ENCODE measurements at places on chromosomes 2 and 18.

- DNase-seq: no peak
These were observed 929 bp upstream of the CREG2 start for GRCh38 chr2:101388232-101388631.

DNA sequence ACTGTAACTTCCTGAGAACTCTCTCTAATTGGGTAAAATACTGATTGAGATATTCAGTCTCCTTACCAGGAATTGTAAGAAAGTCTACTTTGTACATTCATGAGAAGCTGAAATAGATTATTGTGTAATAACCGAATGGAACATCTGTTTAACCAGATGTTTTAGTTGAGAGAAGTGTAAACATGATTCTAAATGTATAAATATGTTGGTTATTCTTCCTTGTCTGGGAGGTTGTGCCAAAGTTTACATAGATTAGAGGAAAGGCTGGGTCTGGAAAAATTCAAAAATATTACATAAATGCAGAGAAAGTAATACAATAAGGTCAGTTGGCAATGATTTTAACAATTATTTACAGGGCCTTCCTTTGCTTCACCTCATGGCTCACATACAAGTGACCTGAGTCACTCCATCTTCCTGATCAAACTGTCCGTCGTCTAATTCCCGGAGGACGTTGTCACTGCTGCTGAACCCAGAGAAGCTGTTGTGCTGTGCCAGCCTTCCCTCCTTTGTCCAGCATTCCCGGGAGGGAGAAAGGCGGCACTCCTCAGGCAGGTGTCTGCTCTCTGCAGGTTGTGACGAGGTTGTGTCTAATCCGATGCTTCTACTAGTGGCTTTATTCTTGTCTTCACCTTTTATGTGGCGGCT, 55.9 kb downstream of the MOB4 start:
- no peak for DNase-seq

GRCh38 chr2:171762879-171763573, 75.8 kb downstream of the DYNC1I2 start:
- no peak for DNase-seq

DNA sequence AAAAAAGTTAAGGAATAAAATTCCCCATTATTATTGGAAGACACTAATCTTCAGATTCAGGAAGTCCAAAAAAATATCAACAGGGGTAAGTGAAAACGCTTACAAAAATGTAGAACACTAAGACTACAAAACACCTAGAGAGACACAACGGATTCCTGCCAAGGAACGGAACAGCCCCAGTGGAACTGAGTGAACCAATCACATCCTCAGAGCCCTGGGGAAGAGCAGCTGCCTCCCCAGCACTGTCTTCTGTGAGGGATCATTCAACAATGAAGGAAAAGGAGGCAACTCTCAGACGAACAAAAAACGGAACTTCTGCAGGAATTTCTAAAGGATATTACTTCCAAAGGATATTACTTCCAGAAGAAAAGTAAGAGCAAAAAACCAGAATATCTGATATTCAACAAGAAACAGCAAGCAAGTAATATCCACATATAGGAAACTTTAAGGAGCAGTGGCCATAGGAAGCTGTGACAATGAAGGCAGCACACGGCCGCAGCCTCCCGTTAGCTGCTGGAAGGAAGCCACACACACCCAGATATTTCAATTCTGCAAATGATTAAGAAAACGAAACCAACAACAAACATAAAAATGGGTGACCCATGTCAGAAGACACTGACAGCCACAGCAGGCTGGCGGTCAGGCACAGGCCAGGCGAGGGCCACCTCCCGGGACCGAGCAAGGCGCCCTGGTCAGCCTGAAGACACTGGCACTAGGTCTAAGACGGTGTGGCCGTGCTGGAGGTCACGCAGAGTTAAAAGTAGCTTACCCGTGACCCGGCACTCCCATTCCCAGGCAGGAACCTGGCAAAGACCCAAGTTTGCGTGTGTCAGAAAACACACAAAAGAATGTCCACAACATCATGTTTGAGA, 81.8 kb downstream of the HDAC4 start:
- no peak for DNase-seq

DNA sequence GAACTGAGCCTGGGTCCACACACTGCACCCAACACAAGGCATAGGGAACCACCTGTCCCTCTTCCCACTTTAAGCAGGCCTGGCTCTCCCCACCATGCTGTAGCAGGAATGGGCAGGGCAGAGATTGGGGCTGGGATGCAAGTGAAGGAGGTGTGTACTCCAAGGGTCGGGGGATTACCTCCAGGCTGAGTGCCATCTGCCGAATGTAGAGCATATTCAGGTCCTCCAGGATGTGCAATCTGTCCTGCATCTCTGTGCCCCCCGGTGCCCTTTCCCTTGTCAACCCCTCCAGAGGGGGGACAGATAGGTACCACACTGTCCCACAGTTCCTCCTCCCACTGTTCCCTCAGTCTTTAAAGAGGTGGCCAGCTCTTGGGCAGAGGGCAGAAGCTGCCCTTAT, 2.4 kb downstream of the RTKN start:
- DNase-seq: no peak

DNA sequence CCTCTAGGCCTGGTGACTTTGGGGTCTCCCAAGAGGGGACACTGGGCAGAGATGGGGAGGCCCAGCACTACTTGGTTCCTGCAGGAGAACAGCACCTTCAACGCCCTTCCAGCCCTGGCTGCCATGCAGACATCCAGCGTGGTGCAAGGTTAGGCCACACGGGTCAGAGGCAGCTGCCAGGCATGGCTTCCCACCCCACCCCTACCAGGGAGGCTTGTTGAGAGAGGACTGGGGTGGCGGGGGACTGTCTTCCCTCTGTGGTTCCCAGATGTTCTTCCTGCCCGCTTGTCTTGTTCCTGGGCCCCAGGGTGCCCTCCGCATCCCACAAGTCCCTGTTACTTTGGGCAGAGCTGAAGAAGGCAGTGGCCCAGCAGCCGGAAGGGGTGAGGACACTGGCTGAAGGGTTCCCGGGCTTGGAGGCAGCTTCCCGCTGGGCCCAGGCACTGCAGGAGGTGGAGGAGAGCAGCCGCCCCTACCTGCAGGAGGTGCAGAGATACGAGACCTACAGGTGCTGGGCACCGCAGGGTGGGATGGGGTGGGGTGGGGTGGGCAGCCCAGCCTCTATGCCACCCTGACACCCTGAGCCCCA, 4.5 kb downstream of the PROM2 start:
- no peak for DNase-seq

GRCh38 chr18:58527285-58527951, 101.5 kb downstream of the ALPK2 start:
- no peak for DNase-seq

DNA sequence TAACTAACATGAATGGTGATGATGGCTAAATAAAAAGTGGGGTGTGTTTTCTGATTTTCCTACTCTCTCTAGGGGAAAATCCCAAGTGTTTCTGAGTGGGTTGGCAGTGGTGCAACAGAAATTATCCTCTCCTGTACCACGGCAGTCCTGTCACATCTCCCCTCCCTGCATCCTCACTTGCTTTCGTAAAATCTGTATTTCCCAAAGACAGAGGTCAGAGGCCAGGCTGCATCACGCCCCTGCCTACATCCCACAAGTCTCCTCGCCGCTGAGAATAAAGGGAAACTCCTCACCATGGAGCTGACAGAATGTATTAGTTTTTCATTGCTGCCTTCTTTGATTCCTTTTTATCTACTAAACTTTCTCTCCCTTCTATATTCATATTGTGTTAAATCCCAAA, 13.1 kb downstream of the FBLN7 start:
- DNase-seq: no peak

DNA sequence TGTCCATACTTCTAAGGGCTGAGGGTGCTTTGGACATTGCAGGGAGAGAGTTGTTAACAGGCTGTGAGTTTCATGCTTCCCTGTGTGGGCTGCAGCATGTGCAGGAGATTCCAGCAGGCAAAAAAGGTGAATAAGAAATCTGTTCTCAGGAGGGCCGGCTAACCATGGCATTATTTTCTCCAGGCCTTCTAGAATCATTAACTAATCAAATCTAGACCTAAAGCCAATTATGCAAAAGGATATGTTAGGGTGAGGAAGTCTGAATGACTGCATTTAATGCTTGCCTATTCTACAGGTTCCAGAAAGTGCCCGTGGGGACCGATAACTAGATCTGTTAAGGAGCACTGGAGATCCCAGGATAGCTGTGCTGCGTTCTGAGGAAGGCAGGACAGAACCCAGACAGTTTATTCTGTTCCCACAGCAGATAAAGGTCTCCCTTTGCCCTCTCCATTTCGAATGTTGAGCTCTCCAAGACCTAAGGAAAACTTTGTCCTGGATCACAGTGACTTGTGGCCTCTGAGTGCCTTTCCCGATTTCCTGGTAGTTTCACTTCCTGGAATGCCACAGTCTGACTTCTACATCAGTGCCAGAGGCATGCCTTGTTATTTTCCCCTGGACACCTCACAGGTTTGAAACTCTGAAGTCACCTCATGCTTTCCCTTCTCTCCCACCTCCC, 50.0 kb upstream of the ZFP36L2 start:
- no peak for DNase-seq

- no peak for DNase-seq
These were observed 47.9 kb downstream of the TRPM8 start for GRCh38 chr2:233965032-233965603.

GRCh38 chr2:185979546-185980071, 241.0 kb downstream of the FSIP2 start:
- no peak for DNase-seq

DNA sequence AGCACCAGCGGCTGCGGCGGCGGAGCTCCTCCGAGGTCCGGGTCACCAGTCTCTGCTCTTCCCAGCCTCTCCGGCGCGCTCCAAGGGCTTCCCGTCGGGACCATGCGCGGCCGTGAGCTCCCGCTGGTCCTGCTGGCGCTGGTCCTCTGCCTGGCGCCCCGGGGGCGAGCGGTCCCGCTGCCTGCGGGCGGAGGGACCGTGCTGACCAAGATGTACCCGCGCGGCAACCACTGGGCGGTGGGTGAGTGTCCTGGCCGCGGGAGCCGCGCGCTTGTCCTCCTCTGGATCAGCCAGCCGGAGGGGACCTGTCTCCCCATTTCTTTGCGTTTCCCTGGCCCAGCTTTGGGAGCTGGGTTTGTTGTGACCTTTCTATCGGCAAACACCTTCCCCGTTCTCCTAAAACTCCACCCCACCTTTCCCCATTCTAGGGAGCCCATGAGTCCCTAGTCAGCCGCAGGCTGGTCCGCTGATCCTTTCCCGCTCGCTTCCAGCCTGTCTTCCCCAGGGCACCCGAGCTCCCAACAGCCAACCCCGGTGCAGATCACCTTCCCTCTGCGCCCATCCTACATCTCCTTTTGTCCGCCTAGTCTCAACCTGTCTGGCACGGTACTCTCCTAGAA, 316 bp downstream of the GRP start:
- no peak for DNase-seq

DNA sequence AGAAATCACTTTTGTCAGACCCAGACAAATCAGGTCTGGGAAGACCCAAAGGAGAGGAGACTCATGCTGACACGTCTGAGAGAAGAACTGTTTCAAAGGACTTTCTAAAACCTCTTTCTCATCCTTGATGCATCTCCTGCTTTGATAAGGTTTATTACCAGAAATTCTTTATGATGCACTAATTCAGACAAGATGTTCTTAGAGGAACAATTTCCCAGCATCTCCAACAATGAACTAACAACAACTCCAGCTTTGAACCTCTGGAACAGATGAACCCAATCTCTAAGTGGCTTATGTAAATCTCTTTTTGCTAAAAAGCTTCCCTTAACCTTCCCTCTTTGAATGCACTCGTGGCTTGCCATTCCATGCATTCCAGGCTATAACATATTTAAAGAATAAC, 15.9 kb upstream of the SERPINB11 start:
- no peak for DNase-seq

GRCh38 chr2:239668042-239668441, 267.2 kb upstream of the HDAC4 start:
- DNase-seq: no peak

- DNase-seq: no peak
These were observed 101.1 kb downstream of the B3GNT2 start for GRCh38 chr2:62296832-62297623.

GRCh38 chr2:105072039-105072438, 34.2 kb downstream of the MRPS9 start:
- peak; percentile 15 for DNase-seq

DNA sequence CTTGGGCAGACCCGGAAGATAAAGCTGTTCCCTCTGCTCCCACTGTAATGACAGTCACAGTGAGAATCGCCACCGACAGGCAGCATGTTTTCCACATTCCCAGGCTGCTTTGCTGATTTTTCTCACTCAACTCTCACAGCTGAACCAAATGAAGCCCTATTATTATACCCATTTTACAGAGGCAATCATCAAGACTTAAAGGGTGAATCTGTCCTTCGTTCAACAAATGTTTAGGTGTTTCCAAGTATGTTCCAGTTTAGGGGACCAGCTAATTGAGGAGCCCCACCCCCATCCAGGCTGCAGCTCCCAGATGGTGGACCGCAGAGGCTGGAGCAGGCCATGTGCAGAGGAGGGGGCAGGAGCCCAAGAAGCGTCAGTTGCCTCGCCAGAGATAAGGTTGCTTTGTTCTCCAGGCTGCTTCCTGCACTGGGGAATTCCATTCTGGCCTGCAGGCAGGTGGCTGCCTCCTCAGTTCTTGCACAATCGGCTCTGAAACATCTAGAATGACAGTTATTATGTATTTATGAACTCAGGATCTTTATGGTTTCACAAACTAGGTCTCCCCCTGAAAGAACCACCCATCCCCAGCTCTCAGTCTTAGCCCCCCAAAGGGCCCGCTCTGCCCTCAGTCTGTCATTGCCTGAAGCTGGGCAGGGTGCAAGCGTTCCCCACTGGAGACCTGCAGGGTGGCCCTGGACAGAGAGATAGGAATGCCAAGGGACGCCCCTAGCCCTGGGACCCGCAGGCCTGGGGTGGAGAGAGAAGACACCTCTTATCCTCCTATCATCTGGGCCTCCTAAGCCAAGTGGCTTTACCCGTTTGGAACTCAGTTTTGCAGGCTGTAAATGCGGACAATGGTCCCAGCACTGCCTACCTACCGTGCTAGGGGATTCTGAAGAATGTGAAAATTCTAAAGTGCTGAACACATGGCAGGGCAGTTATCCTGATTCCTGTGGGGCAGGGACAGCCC, 49.1 kb upstream of the MYCN start:
- no peak for DNase-seq

GRCh38 chr18:12233378-12233777, 20.8 kb upstream of the CIDEA start:
- DNase-seq: no peak

- DNase-seq: peak; percentile 75
These were observed 571 bp downstream of the YWHAQ start for GRCh38 chr2:9630117-9630735.

- DNase-seq: no peak
These were observed 341.4 kb downstream of the LPIN1 start for GRCh38 chr2:12087671-12088380.

Measured in activated T-helper 2 cell treated with anti-CD3 and anti-CD28 coated beads, Interferon-gamma antibody, Interleukin-2, Interleukin-4, amounts not matched to agents 10 μg/mL and 5 μg/mL and 100 μg/mL, durations not matched to agents 14 hours and 24 hours and 36 hours (primary cell).